Activated naive CD8-positive, alpha-beta T cell treated with anti-CD3 and anti-CD28 coated beads, Interleukin-2, amount 10 ng/mL, durations not matched to agents 7 days and 5 days (primary cell): ENCODE measurements at places on chromosomes 2 and 18.

DNA sequence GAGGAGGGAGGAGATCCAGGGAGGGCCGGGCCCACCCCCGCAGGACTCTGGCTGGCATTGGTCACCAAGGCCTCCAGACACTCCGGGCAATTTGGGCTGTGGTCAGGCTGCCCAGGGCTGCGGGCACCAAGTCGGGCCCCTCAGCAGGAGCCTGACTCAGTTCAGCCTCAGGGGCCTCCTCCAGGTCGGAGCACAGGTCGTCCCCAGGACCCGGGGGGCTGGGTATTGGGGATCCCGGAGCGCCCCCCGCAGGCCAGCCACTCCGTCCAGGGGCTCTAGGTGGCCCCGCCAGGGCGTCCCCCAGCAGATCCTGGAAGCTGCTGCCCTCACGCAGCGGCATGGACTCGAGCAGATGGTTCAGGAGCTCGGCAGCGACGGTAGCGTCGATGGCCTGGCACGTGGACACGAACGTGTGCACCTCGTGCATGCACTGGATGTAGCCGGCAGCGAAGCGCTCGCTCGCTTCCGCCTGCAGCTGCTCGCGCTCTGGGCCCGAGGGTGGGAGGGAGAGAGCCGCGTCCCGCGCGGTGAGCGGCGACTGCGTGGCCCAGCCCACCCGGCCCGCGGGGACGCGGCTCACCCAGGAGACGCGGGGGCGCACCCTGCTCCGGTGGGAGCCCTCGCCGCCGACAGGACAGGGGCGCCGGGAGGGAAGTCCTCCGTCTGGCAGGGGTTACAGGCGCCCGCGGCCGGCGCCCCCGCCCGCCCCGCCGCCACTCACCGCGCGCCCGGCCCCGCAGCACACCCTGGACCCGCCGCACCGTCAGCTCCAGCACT, 884 bp downstream of the HES6 start:
- peak; percentile 60 for DNase-seq
- peaks cover 6% of the 10 kb centered on the region for H3K4me1 ChIP-seq
- H3K27ac ChIP-seq = no peak overlapping the region
- H3K27me3 ChIP-seq = peaks cover 46% of the 10 kb centered on the region

DNA sequence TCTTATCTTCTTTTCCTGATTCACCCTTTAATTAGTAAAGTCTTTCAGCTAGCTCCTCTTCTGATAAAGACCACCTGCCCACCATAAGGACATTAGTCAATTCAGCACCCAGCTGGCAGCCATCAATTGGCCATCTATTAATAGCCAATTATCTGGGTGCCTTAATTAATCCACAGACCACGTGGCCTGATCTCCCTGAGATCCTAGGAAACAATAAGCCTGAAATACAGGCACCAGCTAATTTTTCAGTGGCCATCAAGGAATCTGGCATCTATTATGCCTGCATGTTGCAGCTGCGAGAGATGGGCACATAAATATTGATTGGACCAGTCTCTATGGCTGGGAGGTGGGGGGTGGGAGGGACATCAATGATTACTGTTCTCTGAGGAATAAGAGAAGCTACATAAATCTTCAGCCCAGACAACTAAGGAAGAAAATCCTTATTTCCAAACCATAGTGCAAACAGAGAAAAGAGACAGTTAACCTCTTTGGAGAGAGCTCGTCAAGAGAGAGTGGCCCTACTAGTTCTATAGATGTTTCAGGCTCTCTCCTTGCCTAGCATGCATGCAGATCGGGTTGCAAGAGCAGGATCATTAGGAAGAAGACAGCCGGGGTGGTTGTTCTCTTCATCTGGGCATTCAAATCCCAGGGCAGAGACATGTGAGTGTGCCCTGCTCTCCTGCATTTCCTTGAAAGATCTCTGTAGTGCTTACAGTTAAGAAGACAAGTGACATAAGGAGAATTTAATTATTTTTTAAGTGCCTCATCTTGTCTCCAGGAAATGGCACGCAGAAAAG, 8.7 kb downstream of the GALNT14 start:
- H3K36me3 ChIP-seq = no peaks in the 10 kb centered on the region
- H3K4me1 ChIP-seq = no peaks in the 10 kb centered on the region
- H3K27me3 ChIP-seq = peaks cover 23% of the 10 kb centered on the region
- no peak for DNase-seq
- H3K27ac ChIP-seq = no peak overlapping the region

DNA sequence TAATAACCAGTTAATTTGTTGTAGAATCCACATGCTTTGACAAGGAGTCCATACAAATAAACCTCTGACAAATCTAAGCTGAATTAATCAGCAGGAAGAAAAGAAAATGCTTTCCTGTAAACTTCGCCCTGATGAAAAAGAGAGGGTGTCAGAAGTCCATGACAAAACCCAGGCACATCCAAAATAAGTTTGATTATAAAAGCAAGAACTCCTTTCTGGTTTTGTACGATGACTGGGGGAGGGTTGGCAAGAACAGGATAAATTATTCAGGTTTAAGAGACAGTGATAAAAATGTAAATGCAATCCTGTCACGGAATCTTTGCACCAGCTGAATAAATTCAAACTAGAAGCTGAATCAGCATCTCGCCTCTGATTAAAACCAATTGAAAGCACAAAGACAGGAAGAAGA, 469.2 kb upstream of the TNP1 start:
- H3K27me3 ChIP-seq = no peaks in the 10 kb centered on the region
- no peak for DNase-seq
- H3K27ac ChIP-seq = no peak overlapping the region
- H3K4me1 ChIP-seq = no peaks in the 10 kb centered on the region
- no peak overlapping the region for H3K4me3 ChIP-seq
- peaks cover 8% of the 10 kb centered on the region for H3K36me3 ChIP-seq

GRCh38 chr2:20999906-21000645, 43.8 kb downstream of the APOB start:
- no peak for DNase-seq
- no peak overlapping the region for H3K27ac ChIP-seq
- no peaks in the 10 kb centered on the region for H3K36me3 ChIP-seq
- H3K4me3 ChIP-seq = no peak overlapping the region
- no peaks in the 10 kb centered on the region for H3K4me1 ChIP-seq

GRCh38 chr18:74468547-74469061, 11.5 kb upstream of the DIPK1C start:
- H3K4me1 ChIP-seq = no peaks in the 10 kb centered on the region
- H3K27ac ChIP-seq = no peak overlapping the region
- no peak overlapping the region for H3K4me3 ChIP-seq
- peaks cover 3% of the 10 kb centered on the region for H3K36me3 ChIP-seq
- no peak for DNase-seq

GRCh38 chr18:63137999-63138435, 181.6 kb downstream of the BCL2 start:
- peak overlapping the region; percentile 78 for H3K4me3 ChIP-seq
- peak; percentile 53 for DNase-seq
- peaks cover 61% of the 10 kb centered on the region for H3K36me3 ChIP-seq
- H3K4me1 ChIP-seq = peaks cover 53% of the 10 kb centered on the region
- H3K27me3 ChIP-seq = no peaks in the 10 kb centered on the region

DNA sequence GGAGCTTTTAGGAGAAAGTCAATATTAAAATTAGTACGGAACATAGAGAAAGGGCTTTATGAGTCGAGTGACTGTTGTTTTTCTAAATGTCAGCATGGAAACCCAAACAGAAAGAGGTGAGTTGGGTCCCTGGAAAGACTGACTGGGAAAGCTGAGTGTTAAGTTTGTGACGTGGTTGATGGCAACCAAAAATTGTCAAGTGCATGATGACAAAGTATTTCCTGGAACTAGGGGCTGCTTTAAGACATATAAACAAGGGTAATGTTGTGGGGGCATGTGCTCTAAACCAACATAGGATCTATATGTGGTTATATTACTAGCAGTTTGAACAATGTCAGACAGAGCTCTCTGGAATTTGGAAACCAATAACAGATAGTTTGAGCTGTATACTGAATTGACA, 50.9 kb upstream of the GPD2 start:
- no peaks in the 10 kb centered on the region for H3K27me3 ChIP-seq
- no peaks in the 10 kb centered on the region for H3K36me3 ChIP-seq
- no peak overlapping the region for H3K4me3 ChIP-seq
- DNase-seq = no peak
- H3K27ac ChIP-seq = no peak overlapping the region

DNA sequence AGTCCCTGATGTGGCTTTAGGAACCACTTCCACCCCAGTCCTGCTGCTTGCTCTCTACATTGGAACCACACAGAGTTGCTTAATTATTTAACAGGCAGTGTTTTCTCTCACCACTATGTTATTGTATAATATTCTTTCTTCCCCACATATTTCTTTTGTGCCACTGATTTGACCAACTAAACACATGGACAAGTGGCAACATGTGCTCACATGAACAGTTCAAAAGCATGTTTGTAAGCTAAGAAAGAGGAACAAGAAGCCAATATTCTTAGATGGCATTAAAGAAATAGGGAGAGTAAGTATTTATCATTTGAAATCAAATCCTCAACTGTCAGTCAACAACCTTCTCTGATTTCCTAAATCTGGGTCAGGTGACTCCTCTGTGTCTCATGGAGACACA, 409.6 kb downstream of the FBXO15 start:
- no peak overlapping the region for H3K27ac ChIP-seq
- no peaks in the 10 kb centered on the region for H3K27me3 ChIP-seq
- no peaks in the 10 kb centered on the region for H3K4me1 ChIP-seq
- H3K36me3 ChIP-seq = no peaks in the 10 kb centered on the region
- no peak overlapping the region for H3K4me3 ChIP-seq
- no peak for DNase-seq

DNA sequence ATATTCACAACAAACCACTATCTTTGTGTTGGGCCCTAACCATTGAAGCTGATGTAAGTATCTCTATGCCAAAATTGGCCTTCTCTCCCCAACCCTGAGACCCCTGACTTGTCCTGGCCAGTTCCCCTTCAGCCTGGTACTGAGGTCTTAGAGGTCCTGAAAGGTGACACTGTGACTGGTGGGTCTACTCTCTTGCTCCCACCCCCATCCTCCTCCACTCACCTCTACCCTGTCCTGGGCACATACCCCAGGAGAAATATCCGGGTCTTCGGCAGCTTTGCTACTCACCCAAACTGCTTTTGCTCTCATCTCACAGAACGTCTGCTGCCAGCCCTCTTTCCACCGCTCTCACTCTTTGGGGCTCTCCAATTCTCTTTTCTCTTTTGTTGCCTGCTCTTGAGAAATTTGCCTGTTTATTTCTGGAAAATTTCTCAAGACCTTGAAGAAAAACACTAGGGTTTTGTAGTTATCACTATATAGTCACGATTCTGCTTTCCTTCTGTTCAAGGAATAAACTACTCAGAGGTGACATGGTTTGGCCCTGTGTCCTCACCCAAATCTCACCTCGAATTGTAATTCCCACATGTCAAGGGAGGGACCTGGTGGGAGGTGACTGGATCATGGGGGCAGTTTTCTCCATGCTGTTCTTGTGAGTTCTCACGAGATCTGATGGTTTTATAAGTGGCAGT, 133.8 kb upstream of the PKDCC start:
- no peak overlapping the region for H3K27ac ChIP-seq
- no peak for DNase-seq
- no peaks in the 10 kb centered on the region for H3K36me3 ChIP-seq
- peaks cover 3% of the 10 kb centered on the region for H3K4me1 ChIP-seq
- H3K27me3 ChIP-seq = peaks cover 26% of the 10 kb centered on the region

DNA sequence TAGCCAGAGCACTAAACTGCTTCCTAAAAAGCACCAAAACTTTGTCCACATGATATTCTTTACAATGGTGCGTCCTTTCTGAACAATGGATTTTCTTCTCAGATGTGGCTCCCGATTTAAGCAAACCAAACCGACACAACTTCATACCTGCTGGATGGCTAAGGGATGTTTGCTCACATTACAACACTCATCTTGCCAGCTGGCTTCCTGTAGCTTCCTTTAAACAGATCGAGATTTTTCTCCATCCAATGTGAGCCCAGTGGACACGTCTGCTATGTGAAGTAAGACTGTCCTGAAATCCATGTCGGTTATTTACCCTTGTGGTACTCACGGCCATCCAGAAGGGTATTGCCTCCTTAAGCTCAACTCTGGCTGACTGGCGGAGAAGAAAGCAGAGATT, 126.5 kb downstream of the MAPK4 start:
- H3K36me3 ChIP-seq = no peaks in the 10 kb centered on the region
- peaks cover 5% of the 10 kb centered on the region for H3K27me3 ChIP-seq
- no peaks in the 10 kb centered on the region for H3K4me1 ChIP-seq
- no peak for DNase-seq
- H3K27ac ChIP-seq = no peak overlapping the region
- no peak overlapping the region for H3K4me3 ChIP-seq

DNA sequence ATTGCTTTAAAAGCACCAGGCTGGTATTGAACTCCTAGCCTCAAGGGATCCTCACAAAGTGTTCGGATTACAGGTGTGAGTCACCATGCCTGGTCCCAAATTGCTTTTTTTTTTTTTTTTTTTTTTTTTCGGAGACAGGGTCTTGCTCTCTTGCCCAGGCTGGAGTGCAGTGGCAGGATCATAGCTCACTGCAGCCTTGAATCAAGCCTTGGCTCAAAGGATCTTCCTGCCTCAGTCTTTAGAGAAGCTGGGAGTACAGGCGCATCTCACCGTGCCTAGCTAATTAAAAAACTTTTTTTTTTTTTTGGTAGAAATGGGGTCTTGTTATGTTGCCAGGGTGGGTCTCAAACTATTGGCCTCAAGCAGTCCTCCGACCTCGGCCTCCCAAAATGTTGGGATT, 12.8 kb downstream of the MTA3 start:
- H3K27ac ChIP-seq = no peak overlapping the region
- no peak overlapping the region for H3K4me3 ChIP-seq
- H3K27me3 ChIP-seq = no peaks in the 10 kb centered on the region
- H3K4me1 ChIP-seq = peaks cover 3% of the 10 kb centered on the region
- H3K36me3 ChIP-seq = peaks cover 32% of the 10 kb centered on the region

- no peak overlapping the region for H3K4me3 ChIP-seq
- H3K27me3 ChIP-seq = no peaks in the 10 kb centered on the region
- no peaks in the 10 kb centered on the region for H3K36me3 ChIP-seq
- H3K4me1 ChIP-seq = no peaks in the 10 kb centered on the region
These were observed 559.9 kb upstream of the MEX3C start for GRCh38 chr18:51757255-51757924.

DNA sequence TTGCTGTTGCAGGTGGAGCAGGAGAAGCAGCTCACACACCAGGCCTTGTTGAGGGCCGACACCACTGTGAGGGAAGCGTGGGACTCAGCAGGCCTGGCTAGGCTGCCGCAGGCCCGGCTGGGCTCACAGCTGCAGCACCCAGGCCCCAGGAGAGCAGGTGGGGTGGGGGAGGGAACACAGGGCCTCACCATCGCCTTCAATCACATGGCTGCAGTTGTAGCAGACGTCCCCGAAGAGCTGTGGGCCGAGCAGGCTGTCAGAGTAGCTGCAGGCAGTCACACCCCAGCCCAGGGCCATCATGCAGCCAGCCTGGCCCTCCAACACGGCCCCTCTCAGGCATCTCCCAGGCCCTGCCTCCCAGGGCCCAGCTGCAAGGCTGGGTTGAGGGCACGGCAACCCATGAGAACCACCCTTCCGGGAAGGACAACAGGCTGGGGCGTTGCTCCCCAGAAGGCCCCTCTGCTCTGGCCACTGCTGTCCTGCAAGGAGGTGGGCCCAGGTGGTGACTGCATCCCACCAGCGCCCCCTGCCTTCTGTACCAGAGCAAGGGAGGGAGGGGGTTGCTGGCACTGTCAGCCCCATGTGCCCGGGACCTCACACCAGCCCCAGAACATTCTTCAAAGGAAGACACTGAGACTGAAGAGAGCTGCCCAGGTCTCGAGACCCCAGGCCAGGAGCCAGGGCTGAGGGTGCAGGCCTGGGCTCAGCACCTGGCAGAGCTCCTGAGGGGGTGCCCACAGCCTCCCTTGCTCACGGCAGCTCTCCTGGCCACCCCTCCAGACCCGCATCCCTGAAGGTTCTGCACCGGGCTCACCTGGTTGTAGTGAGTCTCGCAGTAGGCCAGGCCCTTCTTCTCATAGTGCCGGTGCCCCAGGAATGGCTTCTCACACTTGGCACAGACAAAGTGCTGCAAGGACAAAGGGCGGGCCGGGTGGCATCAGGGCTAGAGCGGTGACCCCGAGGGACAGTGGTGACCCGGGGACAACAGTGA, 5.6 kb upstream of the GPR17 start:
- H3K36me3 ChIP-seq = peaks cover 3% of the 10 kb centered on the region
- peak; percentile 71 for DNase-seq
- peak overlapping the region; percentile 88 for H3K27ac ChIP-seq
- H3K27me3 ChIP-seq = no peaks in the 10 kb centered on the region
- H3K4me1 ChIP-seq = peaks cover 23% of the 10 kb centered on the region
